ENCODE measurements at places on chromosomes 1 and 21.

DNA sequence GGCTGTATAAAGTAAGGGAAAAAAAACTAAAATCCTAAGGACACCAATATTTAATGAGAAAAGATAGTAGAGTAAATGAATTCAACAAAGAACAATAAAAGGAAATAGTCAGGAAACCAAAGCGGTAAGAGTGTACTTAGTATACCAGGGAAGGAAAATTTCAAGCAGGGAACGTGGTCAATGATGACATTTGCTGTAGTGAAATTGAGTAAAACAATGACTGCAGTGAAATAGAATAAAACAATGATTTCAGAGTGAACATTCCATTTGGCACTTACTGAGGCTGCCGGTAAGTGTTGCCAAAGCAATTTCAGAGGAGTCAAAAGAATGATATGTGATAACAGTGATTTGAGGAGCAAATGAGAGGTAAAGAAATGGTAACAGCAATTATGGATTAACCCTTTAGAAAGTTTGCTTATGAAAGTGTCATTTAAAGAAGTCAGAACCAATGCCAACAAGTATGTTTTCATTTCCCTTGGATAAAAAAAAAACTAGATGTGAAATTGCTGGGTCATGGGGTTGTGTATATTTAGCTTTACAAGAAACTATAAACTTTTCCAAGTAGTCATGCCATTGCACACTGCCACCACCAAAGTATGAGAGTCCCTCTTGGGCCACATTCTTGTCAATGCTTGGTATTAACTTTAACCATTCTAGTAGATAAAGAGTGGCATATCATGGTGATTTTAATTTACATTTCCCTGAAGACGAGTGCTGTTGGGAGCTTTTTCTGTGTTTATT, 50.5 kb downstream of the VCAM1 start:
- DNase-seq, result no peak

- no peak for DNase-seq
Observed at GRCh38 chr1:159223004-159223403, 18.3 kb downstream of the ACKR1 start.

DNA sequence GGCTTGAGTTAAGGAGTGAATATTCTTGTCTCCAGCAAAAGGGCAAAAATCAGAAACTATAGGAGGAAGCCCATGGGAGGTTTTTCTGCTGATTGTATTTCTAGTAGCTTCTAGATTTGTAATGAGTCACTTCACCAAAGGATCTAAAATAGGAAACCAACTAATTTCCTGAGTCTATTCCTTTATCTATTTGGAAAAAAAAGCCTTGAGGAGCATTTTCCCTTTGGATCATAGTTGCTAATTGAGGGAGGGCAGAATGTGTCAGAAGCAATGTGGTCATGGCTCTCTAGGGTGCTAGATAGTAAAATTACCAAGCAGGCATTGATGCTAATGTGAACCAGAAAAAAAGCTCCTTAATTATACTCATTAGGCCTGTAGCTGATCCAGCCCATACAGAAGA, at the start of gene OR10R2:
OR10R2 (plus strand) TSS at position 301 of the 400 bp plus-strand sequence. CDS start 106 bp downstream, outside the sequence.
- no peak for DNase-seq

DNA sequence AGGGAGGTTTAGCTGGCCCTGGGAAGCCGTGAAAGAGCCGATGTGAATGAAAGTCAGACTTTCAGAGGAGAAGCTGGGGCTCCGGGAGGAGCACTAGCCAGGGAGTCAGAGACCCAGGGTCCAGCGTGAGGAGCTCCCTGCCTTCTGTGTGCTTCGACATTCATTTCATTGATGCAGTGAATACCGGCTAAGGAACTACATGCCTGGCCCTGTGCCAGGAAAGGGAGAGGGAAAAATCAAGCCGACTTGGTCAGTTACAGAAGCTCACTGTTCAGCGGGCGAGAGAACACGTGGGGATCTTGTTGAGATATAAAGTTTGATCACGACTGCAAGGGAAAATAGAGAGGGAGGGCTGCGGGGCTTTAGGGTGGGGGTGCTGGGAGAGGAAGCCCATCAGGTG, 76.7 kb upstream of the RUNX3 start:
- no peak for DNase-seq

DNA sequence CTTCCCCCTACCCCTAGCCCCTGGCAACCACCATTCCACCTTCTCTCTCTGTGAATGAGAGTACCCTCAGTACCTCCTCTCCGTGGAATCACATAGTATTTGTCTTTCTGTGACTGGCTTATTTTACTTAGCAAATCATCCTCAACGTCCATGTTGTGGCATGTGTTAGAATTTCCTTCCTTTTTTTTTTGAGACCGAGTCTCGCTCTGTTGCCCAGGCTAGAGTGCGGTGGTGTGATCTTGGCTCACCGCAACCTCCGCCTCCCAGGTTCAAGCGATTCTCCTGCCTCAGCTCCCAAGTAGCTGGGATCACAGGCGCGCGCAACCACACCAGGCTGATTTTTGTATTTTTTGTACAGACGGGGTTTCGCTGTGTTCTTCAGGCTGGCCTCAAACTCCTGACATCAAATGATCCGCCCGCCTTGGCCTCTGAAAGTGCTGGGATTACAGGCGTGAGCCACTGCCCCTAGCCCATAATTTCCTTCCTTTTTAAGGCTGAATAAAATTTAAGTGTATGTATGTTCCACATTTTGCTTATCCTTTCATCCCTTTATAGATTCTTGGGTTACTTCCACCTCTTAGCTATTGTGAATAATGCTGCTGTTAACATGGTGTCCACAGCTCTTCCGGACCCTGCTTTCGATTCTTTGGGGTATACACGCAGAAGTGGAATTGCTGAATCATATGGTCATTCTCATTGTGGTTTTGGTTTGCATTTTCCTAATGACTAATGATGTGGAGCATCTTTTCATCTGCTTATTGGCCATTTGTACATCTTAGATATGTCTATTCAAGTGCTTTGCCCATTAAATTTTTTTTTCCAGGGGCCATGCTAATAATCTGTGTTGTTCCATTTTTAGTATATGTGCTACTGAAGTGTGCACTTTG, 32.3 kb downstream of the ERRFI1 start:
- DNase-seq, result no peak

Measured in CD4-positive, alpha-beta T cell treated with Interleukin-4 for 4 hours (primary cell).